GM10248 (cell line): ENCODE measurements at places on chromosomes 1 and 21.

DNA sequence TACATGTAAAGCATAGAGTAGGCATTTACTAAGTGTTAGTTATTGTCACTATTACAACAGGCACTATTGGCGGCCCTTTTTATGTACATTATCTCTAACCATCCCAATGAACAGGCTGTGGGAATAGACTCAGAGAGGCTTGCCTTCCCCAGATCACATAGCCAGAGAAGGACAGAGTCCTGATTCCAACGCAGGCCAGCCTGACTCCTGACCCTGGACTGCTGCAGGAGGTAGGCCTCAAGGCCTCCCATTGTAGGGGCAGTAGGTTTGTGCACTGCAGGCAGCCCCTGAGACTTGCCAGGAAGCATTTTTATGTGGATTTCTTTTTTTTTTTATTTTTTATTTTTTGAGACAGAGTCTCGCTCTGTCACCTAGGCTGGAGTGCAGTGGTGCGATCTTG, 6.4 kb upstream of the GFI1 start:
- no peak for DNase-seq

GRCh38 chr1:36304970-36305914, 926 bp upstream of the SH3D21 start:
- no peak for DNase-seq

DNA sequence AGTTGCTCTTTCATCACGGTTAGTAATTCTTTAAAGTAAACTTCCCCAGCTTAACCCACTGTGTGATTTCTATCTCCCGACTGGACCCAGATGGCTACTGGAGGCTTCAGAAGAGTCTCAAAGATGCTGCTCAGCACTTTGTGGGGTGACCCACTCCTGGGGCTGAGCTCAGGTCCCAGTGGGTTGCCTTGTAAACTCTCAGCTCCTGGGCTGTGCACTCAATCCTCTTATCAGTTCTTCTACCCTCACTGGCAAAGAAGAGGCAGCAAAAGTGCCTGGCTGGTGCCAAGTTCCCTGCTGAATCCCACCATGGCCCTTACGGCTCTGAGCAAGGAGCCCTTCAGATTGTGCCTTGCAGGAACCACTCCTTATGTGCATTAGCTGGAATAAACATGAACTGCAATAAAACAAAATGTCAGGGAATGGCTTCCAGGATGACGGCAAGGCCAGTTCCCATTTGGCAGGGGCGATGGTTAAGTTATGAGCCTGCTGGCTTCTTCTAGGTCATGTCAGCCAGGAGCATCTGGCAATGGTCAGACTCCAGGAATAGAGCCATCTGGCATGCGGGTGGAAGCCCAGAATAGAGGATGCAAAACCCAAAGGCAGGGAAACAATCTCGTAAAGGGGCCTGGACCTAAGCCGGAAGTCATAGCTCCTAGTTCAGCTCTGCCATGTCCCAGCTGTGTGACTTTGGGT, 6.8 kb downstream of the MYOC start:
- no peak for DNase-seq

- DNase-seq, result no peak
Measured at GRCh38 chr21:43343992-43344886, 82.7 kb downstream of the SIK1 start.

- DNase-seq, result no peak
Measured at GRCh38 chr1:17434601-17435000, 4.9 kb downstream of the RCC2 start.
